ENCODE measurements at places on chromosomes 5 and 9. TPM values are rescaled to one million over a fixed set of nuclear protein-coding genes. Genes with fewer than 3 reads are reported as not detected.

Gene NKD2
- polyA plus RNA-seq = 34.3 TPM

Gene TJP2
- 43.2 TPM for polyA plus RNA-seq

Gene ANKRD34B
- not detected for polyA plus RNA-seq

Gene STK32A
- polyA plus RNA-seq = 1.1 TPM
